Natural killer cell treated with Interleukin-12 subunit alpha and Interleukin-12 subunit beta and Interleukin-15 and Interleukin-18, amount 100 ng/mL, for 72 hours (primary cell): ENCODE measurements at places on chromosomes 7 and 10. TPM values are rescaled to one million over a fixed set of nuclear protein-coding genes. Genes with fewer than 3 reads are reported as not detected.

RHBDD2 gene
- total RNA-seq, result 33.8 TPM

SDK1 gene
- total RNA-seq, result 0.40 TPM

- no peaks in the 10 kb centered on the region for H3K27me3 ChIP-seq
- no peak for DNase-seq
- no peaks in the 10 kb centered on the region for H3K4me1 ChIP-seq
- H3K4me3 ChIP-seq, result no peak overlapping the region
- H3K27ac ChIP-seq, result no peak overlapping the region
- peaks cover 5% of the 10 kb centered on the region for H3K36me3 ChIP-seq
These were observed 77.5 kb downstream of the HGF start for GRCh38 chr7:81692146-81692905.

- H3K36me3 ChIP-seq, result peaks cover 10% of the 10 kb centered on the region
- no peak for DNase-seq
- peak overlapping the region; percentile 96 for H3K4me3 ChIP-seq
- peaks cover 6% of the 10 kb centered on the region for H3K27me3 ChIP-seq
- peak overlapping the region; percentile 93 for H3K27ac ChIP-seq
These were observed 3.5 kb downstream of the STK17A start for GRCh38 chr7:43586251-43586900.

DNA sequence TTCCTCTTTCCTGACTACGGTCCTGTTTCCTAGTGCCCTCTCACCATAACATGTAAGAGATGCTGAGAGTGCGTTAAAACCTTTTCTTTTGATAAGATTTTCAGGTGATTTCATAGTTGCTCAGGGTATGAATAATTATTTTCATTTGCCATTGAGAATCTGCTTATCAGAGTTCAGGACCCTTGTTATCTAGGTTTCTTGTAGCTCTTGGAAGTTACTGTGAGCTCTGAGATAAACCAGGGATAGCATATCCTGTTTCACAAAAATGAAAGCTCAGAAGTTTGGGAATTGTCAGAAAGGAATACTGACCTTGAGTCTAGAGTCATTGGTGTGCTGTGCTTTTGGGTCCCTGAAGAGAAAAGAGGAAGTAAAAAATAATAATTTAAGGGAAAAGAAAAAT lies 76.8 kb upstream of the PRKG1 start:
- H3K36me3 ChIP-seq, result no peaks in the 10 kb centered on the region
- no peak overlapping the region for H3K27ac ChIP-seq
- no peak overlapping the region for H3K4me3 ChIP-seq

DNA sequence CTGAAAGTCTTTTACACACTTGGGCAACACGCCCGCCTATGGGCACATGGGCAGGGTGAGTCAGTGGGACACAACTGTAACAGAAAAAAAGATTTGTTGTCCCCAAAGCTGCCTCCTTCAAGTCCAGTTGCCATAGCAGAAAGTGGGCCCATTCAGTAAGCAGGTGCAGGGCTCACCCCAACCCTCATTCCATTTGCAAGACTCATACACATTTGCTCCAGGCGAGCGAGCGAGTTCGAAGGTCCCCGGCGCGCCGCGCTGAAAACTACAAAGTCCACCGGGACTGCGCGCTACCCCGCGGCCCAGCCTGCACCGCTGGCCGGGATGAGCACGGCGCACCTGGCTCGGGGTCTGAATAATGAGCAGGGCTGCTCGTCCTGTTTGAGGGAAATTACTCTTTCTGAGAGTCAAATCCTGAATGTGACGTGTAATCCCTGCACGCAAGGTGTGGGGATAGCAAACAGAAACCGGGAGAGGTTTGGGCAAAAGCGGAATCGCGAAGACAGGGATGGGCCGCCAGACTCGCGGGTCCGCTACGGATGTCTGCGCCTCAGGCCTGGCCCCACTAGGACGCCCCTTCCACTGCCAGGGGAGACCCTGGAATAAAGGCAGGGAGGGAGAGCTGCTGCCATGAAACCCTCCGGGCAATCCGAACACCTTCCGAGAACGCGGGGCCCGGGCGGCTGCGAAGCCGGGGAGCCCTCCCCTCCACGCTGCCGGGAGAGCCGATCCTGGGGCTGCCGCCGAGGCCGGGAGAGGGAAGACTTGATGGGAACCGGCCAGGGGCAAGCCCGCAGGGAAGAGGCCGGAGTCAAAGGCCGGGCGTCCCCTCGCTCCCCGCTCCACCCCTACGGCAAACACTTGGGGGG lies 982 bp downstream of the COBL start:
- peaks cover 30% of the 10 kb centered on the region for H3K27me3 ChIP-seq
- peak overlapping the region; percentile 45 for H3K4me3 ChIP-seq
- no peaks in the 10 kb centered on the region for H3K36me3 ChIP-seq
- H3K27ac ChIP-seq, result no peak overlapping the region

- peak overlapping the region; percentile 80 for H3K27ac ChIP-seq
- no peak for DNase-seq
- peak overlapping the region; percentile 60 for H3K4me3 ChIP-seq
- H3K4me1 ChIP-seq, result peaks cover 38% of the 10 kb centered on the region
- no peaks in the 10 kb centered on the region for H3K36me3 ChIP-seq
- no peaks in the 10 kb centered on the region for H3K27me3 ChIP-seq
These were observed 5.6 kb downstream of the AVL9 start for GRCh38 chr7:32500922-32501341.

- H3K27me3 ChIP-seq, result no peaks in the 10 kb centered on the region
- DNase-seq, result no peak
- H3K4me3 ChIP-seq, result no peak overlapping the region
- H3K27ac ChIP-seq, result no peak overlapping the region
These were observed 123.6 kb downstream of the RNF32 start for GRCh38 chr7:156764016-156764669.

GRCh38 chr7:47572094-47572445 lies 9.8 kb downstream of the TNS3 start:
- H3K36me3 ChIP-seq, result no peaks in the 10 kb centered on the region
- H3K4me3 ChIP-seq, result no peak overlapping the region
- no peak for DNase-seq
- H3K27me3 ChIP-seq, result peaks cover 18% of the 10 kb centered on the region
- H3K4me1 ChIP-seq, result peaks cover 3% of the 10 kb centered on the region
- H3K27ac ChIP-seq, result no peak overlapping the region

GRCh38 chr7:133609806-133610205 lies 356.9 kb downstream of the EXOC4 start:
- no peaks in the 10 kb centered on the region for H3K36me3 ChIP-seq
- H3K27me3 ChIP-seq, result no peaks in the 10 kb centered on the region
- no peak overlapping the region for H3K4me3 ChIP-seq
